ENCODE measurements at places on chromosomes 11 and 22.

- DNase-seq, result peak; percentile 29
Measured at GRCh38 chr22:45129703-45130524, 33.8 kb upstream of the NUP50 start.

DNA sequence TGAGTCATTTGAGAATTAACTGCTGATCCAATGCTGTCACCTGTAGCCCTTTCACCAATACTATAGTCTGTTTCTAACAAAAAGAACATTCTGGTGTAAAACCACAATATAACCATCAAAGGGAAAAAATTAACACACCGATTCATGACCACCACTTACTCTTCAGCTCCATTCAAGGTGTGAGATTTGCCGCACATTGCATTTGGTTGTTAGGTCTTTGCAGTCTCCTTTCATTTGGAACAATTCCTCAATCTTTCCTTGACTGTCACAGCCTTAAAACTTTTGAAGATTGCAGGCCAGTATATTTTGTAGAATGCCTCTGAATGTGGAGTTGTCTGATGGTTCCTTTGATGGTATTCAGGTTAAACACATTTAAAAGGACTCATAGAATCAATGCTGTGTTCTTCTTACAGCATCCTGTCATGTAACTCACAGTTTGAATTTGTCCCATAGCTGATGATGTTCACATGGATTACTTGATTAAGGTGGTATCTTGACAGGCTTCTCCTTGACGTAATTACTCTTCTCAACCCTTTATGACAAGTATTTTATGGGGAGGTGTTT, 63.6 kb downstream of the TNRC6B start:
- no peak for DNase-seq

DNA sequence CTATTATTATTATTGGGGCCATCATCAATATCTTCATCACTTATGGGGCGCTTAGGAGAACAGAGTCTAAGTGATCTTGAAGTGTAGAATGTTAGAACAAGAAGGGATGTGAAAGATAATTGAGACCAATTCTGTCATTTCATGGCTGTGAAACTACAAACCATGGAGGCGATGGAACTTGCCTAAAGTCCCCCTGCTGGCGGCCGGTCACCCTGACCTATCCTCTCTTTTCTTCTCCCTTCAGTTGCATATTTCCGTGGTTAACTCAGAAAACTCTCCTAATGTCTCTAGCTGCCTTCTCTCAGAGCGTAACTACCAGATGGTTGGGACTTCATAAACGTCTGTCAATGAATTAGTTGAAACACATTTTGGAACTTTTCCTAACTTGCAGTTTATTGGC, 6.6 kb upstream of the OR4B1 start:
- DNase-seq, result no peak

DNA sequence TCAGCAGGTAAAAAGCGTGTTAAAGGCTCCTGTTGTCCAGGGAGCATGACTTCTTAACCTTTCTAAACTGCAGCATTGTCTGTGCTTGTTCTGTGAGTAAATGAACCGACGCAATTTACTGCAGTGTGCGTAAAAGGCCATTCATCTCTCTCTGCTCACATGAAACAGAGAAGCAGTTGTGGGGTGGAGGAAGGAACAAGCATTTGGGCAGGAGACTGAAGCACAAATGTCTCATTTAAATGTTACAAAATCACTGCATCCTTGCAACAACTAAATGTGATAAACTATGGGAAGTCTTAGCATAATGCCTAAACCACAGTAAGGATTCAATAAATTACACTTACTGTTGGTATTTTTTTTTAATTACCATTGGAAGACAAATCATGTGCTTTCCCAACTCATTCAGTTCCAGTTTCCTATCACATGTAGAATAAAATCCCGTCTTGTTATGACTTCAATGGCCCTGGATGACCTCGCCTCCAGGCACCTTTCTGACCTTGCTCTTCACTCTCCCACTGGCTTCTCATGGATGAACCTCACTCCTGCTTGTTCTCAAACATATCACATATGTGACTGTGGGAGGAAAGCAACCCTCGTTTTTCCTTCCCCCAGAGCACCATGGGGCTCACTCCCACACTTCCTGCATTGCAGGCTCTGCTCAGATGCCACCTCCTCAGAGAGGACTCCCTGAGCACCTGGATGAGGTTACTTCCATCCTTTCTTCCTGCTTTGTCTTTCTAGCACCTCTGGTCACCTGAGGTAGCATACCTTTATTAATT, 21.6 kb upstream of the RFPL2 start:
- DNase-seq, result no peak

GRCh38 chr11:86513746-86514373, 139.2 kb downstream of the CCDC81 start:
- DNase-seq, result no peak

DNA sequence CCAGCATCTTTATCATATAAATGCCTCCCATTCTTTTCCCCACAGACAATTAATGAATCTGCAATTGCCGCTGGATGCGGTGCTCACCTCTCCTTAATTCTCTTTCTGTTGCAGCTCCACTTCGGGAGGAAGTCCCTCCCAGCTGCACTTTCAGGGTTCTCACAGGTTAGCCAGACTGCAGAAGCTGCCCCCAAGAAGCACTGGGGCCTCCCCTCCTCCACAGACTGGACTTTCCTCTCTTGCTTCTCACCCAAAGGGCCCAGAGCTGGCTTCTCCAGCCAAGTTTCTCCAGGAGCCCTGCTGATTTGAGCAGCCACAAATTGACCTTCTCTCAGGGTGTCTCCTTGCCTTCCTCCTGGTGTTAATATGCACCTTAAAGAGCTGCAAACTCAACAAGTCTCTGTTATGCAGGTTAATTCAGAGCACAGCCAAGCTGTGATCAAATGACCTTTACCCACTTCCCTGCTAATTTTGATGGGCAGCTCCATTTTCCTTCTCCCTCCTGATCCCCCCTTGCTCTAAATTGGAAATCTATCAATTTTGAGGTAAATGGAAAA, 298.9 kb downstream of the BUD13 start:
- no peak for DNase-seq

- DNase-seq, result no peak
Measured at GRCh38 chr11:17578958-17579357, 31.9 kb downstream of the OTOG start.

- no peak for DNase-seq
Measured at GRCh38 chr11:133832096-133832990, 13.0 kb downstream of the SPATA19 start.

GRCh38 chr11:43392713-43393112, 34.0 kb downstream of the TTC17 start:
- DNase-seq, result no peak

GRCh38 chr11:7202412-7202811, 49.3 kb upstream of the SYT9 start:
- no peak for DNase-seq

DNA sequence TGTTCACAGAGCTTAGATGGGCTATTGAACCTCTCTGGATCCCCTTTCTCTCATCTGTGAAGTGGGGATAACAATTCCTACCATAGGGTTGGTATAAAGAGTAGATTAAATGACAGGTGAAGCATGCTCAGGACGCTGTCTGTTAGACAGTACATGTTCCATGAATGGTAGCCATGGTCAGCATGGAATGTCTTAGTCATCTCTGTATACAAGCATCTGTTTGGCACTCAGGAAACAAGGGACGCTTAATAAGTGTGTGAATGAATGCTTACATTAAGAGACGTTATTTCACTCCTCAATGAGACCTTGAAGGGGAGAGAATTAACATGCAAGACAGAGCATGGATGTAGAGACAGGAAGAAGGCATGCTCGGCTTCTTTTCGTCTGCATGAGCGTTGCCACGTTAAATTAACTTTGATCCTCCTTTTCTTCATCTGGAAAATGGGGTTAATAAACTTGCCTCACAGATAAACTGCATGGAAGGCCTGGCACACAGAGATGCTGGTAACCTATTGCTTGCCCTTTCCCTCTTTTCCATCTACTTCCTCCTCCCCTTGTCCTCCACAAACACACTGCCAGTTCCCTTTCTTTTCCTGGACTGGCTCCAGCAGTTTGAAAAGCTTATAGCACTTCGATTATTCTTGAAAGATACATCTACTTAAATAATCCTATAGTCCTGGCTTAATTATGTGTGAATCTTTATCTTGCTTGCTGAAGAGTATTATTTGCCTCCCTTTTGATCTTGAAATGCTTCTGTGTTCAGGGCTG, 267.2 kb upstream of the MTNR1B start:
- DNase-seq, result no peak

- DNase-seq, result no peak
Measured at GRCh38 chr11:132365650-132366049, 995.2 kb downstream of the NTM start.

DNA sequence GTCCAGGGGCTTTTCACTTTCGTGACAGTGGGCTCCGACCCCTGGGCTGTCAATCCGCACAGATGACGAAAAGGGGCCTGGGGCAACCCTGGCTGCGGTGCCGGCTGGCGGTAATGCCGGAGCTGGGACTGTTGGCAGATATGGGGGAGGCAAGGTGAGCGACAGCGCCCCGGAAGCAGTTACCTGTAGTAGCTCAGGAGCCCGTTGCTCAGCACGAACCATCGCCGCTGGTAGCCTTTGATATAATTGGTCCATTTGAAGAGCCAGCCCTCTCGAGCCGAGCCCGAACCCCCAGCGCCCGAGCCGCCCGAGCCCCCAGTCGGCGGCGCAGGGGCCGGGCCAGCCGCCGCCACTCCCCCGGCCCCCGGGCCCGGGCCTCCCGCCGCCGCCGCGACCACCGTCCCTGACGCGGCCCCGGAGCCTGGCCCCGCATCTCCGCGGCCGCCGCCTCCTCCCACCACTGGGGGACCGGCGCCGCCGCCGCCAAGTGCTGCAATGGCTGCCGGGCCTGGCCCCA, 396 bp downstream of the OSBP start:
- DNase-seq, result peak; percentile 38

DNA sequence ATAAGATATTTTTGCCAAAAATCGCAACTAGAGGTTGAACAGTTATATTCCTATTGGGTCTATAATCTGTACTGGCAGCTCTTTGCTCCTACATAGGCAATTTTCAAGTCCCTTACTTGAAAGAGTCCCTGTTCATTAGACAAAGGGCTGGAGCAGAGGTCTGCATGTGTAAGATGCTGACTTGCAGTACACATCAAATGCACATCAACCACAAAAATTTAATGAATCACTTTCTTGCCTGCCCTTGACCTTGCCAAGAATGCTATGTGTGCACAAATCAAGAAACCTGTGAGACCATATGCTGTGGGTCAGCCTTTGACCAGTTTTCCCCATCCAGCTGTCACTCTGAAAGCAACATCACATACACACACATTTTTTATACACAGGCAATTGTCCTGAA, 661.5 kb downstream of the LRRC4C start:
- DNase-seq, result no peak

DNA sequence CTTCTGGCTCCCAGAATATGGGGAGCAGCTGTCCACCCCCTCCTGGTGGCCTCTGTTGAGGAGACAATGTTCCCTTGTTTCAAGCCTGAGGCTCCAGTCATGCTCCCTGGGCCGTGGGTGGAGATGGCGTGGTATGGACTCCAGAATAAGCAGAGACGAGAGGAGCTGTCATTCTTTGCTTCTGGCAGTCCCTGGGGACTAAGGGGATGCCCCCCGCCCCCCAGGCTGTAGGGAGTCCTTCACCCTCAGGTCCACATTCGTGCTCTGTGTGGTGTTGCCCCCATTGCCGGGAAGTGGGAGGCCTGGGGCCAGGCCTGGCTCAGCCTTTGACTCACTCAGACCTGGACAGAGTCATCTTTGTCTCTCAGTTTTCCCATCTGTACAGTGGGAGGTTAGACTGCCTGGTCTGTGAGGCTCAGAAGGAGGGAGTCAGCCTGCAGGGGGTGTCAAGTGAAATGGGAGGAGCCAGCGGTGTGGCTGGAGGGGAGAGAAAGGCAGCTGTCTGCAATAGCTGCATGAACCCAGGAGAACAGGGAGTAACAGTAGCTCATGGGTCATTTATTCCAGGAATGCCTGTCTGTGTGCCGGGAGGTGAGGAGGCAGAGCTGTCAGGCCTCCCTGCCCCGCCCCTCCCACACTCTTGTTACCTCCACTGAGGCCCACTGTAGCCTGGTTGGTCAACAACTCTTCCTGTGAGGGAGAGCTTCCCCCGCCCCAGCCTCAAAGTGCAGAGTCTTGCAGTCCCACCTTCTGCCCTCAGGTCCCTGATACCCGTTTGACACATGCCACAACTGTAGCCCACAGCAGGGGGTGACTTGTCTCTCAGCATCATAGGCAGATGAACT, 6.3 kb downstream of the ARHGEF17 start:
- DNase-seq, result peak; percentile 65

DNA sequence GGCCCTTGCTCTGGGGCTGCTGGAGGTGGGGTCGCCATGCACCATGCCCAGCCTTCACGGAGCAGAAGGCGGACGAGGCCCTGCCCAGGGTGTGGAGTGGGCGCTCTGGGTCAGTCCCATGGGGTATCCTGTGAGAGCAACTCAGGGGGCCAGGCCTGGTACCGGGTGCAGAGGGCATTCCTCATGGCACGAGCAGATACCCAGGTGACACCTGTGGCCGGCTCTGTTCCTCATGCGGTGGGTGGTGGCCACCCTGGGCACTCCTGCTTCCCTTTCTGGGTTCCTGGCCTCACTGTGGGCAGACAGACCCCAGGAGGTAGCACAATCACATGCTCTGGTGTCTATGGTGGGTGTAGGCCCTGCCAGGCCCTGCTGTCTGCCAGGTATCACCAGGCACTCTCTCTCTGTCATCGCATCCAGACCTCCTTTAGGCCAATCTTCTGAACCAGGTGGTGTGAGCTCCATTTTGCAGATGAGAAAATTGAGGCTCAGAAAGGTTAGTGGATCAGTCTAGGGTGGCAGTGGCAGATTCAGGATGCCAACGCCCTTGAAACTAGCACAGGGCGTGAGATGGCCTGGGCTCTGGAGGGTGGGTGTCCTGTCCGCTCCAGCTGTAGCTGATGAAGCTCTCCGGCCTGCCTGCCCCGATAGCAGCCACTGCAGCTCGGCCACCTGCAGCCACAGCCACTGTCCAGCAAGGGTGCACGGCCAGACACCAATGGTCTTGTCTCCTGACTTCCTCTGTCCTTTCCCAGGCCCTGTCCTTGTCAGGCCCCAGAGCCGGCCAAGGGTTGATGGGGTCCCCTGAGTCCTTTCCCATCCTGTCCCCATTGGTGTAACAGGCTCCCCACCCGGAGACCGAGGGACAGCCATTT, 15.1 kb downstream of the DGKZ start:
- no peak for DNase-seq

DNA sequence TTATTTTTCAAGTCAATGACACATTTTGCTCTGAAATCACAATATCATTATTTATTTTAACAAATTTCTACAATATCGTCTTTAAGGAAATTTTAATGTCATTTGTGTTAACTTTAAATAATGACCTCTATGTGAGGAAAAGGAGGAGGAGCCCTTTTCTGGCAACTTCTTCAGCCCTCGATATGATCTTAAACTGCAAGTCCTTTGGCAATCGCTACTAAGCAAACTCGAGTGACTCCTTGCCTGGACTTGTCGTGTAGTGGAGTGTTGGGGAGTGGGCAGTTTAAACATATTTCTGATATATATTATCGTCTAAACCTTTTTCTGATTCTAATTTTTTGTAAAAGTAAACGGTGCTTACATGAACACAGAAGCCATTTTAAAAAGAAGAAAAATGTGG, 16.7 kb downstream of the ETS1 start:
- DNase-seq, result no peak

Measured in GM10248 (cell line).